ENCODE measurements at places on chromosomes 1 and 21.

- no peak for DNase-seq
Measured at GRCh38 chr1:196114193-196114592, 494.0 kb downstream of the KCNT2 start.

DNA sequence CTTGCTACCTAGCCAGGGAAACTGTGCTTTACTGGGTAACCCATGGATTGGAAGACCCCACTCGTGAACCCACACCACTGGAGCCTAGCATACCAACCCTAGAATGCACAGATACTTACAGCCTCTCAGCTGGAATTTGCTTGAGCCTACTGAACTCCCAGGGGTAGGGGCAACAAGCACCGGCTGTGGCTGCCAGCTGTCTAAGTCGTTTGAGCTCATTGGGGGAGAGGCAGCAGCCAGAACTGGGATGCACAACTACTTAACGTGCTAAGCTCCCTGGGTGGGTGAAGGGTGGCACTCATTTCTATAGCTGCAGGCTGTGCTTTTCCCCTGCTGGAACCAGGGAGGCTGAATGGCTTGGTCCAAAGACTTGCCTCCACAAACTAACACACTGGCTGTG, 212.4 kb downstream of the ZNF648 start:
- no peak for DNase-seq

GRCh38 chr1:58434607-58435006, 111.9 kb downstream of the OMA1 start:
- DNase-seq = no peak

GRCh38 chr1:166057650-166058049, 109.2 kb downstream of the FAM78B start:
- no peak for DNase-seq

DNA sequence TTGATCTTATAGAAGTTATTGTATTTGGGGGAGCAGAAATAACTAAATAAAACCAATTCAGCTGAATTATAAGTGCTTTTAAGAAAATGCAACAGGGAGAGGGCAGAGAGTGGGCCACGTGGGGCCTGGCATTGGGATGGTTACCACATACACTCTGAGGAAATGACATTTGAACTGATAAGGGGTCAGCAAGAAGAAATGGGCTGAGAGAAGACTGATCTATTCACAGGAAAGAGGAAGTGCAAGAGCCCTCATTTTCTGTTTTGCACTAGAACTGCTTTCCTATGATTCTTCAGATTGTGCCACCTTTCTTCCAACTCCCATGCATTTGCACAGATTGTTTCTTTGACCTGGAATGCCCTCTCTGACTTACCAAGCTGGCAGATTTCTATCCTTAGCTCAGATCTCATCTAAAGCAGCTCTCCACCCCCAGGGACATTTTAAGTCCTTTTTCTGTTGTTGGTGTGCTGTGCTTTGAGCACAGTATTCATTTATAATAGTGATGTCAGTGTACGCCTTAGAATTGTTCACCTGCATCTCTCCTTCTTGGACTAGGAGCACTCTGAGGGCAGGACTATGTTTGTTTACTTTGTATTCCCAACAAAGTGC, 115.9 kb downstream of the FGGY start:
- DNase-seq = no peak

DNA sequence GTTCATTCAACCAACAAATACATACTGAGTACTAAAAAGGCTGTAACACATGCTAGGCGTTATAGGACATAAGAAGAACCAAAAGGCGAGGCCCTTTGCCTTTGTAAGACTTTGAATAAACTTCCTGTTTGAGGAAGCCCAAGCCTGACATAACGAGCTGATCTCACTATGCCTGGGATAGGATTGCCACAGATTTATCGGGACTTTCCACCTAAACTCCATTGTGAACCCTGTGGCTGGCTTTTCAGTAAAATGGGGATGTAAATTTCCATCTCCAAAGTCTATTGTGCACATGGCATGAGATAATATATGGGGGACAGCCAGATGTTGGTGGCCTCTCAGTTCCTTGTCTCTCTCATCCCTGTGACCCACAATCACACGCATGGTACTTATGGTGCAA, 41.9 kb downstream of the LMO4 start:
- DNase-seq = no peak

DNA sequence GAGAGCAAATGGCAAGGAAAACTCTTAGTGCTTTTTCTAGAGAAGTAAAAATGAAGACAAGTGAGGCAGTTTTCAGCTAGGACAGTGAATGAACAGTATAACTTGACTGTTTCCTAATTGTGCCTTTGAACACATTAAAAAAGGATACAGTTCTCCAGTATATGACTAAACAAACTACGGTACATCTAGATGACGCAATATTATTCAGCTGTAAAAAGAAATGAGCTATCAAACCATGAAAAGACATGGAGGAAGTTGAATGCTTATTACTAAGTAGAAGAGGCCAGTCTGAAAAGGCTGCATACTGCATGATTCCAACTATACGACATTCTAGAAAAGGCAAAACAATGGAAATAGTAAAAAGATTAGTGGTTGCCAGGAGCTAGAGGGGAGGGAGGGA, 206.3 kb downstream of the SIPA1L2 start:
- no peak for DNase-seq

DNA sequence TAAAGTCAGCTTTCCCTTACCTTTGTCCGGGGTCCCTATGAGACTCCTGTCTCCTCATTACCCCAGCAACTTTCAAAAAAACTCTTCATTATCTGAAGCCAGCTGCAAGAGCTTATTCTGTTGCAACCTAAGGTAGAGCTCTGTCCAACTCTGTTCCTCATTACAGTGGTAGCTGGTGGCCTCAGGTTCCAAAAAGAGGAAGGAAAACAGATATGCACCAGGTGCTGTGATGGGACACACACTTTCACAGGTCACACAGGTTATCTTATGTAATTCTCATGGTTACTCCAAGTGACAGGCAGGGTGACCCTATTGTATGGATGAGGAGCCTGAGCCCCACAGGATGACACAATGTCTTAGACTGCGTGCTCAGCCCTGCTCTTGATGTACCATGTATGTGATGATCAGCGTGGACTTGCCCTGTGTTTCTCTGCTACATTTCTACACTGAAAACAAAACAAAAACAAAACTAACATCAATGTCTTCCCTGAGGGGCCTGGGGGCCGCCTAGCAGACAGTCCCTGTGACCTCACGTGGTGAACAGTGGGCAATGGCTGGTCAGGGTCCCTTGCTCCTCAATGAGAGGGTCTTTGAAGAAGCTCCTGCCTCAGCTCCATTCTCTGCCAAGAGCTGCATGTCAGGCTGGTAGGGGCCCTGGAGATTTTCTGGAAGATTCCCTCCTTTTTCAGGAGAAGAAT, 9.7 kb upstream of the TENT5C start:
- DNase-seq = no peak

- peak; percentile 24 for DNase-seq
Measured at GRCh38 chr1:8517661-8518489, 200.0 kb downstream of the SLC45A1 start.

DNA sequence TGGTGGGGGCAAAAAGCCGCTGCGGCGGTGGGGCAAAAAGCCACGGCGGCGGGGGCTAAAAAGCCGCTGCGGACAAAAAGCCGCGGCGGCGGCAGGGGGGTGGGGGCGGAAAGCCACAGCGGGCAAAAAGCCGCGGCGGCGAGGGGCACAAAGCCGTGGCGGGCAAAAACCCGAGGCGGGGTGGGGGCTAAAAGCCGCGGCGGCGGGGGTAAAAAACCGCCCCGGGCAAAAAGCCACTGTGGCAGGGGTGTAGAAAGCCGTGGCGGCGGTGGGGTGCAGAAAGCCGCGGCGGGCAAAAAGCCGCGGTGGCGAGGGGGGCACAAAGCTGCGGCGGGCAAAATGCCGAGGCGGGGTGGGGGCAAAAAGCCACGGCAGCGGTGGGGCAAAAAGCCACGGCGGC, 3901.8 kb downstream of the SRGAP2C start:
- no peak for DNase-seq

- DNase-seq = no peak
Measured at GRCh38 chr1:158809862-158810261, 21.3 kb upstream of the MNDA start.

DNA sequence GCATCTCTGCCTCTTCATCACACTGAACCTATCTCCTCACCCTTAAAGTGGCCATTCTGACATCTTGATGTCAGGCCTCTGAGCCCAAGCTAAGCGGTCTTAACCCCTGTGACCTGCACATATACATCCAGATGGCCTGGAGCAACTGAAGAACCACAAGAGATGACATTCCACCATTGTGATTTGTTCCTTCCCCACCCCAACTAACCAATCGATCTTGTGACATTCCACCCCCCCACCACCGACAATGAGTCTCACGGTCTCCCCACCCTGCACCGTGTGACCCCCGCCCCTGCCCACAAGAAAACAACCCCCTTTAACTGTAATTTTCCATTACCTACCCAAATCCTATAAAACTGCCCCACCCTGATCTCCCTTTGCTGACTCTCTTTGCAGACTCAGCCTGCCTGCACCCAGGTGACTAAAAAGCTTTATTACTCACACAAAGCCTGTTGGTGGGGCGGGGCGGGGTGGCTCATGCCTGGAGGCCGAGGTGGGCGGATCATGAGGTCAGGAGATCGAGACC, 21.0 kb upstream of the PINK1 start:
- no peak for DNase-seq

- DNase-seq = no peak
Measured at GRCh38 chr1:88375977-88376376, 308.1 kb upstream of the PKN2 start.

GRCh38 chr1:3323021-3323795, 131.3 kb upstream of the ARHGEF16 start:
- no peak for DNase-seq

GRCh38 chr1:14462851-14463250, 135.6 kb upstream of the KAZN start:
- no peak for DNase-seq

- no peak for DNase-seq
Measured at GRCh38 chr1:201375169-201375568, 2.3 kb downstream of the TNNT2 start.

- no peak for DNase-seq
Measured at GRCh38 chr1:44775930-44776729, 790 bp downstream of the RPS8 start.

- no peak for DNase-seq
Measured at GRCh38 chr1:21574466-21575151, 65.4 kb downstream of the ALPL start.

- DNase-seq = no peak
Measured at GRCh38 chr1:230144010-230144614, 77.1 kb downstream of the GALNT2 start.

DNA sequence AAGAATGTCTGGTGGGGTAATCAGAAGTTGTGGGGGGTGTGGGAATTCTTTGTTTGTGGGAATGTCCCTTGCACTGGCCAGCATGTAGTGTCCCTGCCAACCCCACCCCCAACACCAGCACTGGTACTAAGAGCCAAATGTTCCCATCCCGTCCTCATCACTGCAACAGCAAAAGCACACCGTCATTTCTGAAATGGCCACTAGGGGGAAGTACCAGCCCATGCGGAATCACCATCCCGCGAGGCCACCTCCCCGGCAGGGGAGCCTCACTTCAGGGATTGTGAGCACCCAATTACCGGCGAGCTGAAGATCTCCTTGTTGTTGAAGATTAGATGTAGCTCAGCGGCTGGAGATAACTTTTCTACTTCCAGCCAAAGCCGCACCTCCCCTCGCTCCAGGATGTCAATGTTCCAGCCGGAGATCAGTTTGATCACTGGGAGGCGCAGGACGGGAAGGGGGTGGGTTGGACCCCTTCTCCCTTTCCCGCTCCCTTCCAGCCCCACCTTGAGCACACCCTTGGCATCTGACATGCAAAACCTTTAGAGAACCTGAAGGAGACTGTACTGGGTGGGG, 41.0 kb downstream of the MYOM3 start:
- peak; percentile 69 for DNase-seq

DNA sequence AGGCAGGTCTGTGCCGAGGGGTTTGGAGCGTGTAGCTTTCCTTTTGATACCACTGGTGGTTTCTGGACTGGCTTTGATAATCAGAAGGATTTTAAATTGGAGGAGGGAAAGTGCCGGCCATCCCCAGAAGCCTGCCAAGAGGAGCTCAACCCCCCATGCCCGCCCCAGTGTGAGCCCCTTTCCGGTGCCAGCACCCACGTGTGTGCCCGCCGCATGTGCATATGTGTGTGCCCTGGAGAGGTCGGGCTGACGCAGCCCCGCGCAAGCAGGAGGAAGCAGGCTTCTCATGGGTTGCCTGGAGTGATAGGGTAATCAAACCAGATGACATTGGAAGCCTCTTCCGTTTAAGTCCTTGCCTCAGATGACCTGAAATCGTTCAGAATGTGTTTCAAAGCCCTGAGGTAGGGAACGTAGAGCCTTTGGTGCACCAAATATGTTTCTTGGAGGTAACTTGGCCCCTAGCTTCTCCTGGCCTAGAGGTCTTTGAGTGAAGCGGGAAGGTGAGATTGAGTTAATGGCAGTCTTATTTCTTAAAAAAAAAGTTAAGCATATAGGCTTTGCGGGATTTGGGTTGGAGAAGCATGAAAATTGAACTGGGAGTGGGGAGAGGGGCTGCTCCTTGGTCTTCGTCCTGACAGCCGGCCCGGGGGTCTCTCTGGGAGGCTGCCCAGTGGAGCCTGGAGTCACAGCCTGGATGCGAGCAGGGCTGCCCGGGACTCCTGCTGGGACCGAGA, 34.1 kb upstream of the ARHGEF16 start:
- no peak for DNase-seq

- DNase-seq = no peak
Measured at GRCh38 chr1:91651661-91652071, 151.0 kb downstream of the CDC7 start.

GRCh38 chr1:24909388-24909898, 20.6 kb downstream of the RUNX3 start:
- peak; percentile 14 for DNase-seq

GRCh38 chr1:24695202-24695974, 49.9 kb upstream of the CLIC4 start:
- no peak for DNase-seq

GRCh38 chr1:19160831-19161230, 49.2 kb downstream of the UBR4 start:
- DNase-seq = no peak

GRCh38 chr1:29651246-29651645, 414.9 kb downstream of the PTPRU start:
- no peak for DNase-seq

- DNase-seq = no peak
Measured at GRCh38 chr1:198879711-198880306, 241.0 kb downstream of the PTPRC start.

DNA sequence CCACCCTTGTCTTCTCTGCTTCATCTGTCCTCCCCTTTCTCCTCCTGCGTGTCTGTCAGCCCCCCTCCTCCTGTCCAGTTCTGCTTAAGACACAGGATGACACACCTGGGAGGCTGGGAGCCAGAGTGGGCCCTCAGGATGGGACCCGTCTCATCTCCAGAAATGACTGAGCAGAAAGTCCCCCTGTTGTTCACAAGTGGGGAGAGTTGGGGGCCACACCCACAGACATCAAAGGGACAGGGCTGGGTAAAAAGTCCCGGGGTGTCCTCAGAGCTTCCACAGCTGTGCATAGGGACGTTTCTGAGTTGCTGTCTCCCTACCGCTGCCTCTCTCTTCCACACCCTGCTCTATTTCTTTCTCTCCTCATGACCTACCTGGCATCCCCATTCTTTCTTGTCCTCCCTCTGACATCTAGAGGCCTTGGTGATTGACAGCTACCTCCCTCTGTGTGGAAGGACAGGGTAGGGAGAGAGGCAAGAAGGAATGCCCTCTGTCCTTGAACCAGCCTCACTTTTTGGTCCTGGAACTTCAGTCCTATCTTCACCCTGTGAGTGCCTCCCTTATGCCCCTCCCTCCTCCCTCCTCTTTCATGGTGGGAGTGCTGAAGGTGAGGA, 19.5 kb upstream of the SH2D2A start:
- no peak for DNase-seq

GRCh38 chr1:98053471-98054366, 132.9 kb upstream of the DPYD start:
- peak; percentile 79 for DNase-seq
